ENCODE measurements at places on chromosomes 2 and 18. TPM values are rescaled to one million over a fixed set of nuclear protein-coding genes. Genes with fewer than 3 reads are reported as not detected.

DNA sequence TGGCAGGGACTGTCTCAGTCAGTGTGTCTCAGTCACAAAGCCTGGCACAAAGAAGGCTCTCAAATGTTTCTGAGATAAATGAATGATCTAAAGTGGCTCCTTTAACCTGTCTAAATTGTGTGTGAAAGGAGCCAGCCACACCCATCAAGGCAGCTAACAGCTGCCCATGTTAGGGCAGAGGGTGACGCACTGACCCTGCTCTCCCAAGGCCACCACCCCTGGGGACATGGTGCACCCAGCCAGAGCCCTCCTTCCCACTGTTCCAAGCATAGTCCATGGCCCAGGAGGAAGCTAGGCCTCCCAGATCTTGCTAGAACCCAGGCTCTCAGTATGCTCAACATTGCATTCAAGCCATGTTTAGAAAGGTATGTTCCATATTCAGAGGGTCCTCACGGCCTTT is 100.3 kb downstream of the KLHL29 start:
- DNase-seq, result no peak

- no peak for DNase-seq
These were observed 39.6 kb downstream of the ZFP36L2 start for GRCh38 chr2:43186679-43187374.

GRCh38 chr2:72538486-72538885 is 287.3 kb downstream of the EXOC6B start:
- no peak for DNase-seq

- no peak for DNase-seq
These were observed 431.8 kb upstream of the MYT1L start for GRCh38 chr2:2762913-2763312.

DNA sequence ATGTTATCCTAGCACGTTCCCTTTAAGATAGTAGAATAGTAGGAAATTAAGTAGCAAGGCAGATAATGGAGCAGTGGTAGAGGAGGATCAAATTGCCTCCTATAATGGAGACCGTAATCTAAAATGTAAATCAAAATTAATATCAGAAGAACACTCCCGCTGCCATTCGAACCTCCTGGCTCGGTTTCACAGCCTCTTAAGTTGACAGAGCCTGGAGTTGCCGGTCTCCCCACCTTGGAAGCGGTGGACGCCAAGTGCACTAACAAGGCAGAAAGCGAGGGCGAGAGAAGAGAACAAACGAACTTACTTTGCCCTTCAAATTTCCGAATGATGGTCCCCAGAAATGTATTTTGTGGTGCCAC is 450 bp downstream of the KCNH7 start:
- DNase-seq, result no peak

DNA sequence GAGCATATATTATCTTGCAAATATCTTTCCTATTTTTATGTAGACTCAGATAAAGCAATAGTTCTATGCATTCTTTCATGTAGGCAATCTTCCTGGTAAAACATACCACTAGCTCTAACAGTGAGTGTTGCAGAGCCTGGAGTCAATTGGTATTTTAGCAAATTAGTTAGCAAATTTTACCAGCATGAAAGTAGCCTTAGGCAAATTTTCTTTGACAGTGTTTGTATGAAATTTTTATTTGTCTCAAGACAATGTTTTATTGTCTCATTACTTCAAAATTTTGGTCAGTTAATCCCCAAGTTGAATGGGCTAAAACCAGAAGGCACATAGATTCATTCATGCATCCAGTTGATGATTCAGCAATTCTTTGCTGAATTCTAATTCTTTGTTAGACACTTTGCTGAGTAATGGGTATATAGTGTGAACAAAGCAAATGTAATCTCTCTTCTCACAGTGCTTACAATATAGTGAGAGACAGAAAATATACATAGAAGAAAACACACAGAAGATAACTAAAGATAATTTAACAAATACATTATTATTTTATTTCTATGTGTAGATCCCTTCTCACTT is 27.1 kb downstream of the SLC38A11 start:
- DNase-seq, result no peak

DNA sequence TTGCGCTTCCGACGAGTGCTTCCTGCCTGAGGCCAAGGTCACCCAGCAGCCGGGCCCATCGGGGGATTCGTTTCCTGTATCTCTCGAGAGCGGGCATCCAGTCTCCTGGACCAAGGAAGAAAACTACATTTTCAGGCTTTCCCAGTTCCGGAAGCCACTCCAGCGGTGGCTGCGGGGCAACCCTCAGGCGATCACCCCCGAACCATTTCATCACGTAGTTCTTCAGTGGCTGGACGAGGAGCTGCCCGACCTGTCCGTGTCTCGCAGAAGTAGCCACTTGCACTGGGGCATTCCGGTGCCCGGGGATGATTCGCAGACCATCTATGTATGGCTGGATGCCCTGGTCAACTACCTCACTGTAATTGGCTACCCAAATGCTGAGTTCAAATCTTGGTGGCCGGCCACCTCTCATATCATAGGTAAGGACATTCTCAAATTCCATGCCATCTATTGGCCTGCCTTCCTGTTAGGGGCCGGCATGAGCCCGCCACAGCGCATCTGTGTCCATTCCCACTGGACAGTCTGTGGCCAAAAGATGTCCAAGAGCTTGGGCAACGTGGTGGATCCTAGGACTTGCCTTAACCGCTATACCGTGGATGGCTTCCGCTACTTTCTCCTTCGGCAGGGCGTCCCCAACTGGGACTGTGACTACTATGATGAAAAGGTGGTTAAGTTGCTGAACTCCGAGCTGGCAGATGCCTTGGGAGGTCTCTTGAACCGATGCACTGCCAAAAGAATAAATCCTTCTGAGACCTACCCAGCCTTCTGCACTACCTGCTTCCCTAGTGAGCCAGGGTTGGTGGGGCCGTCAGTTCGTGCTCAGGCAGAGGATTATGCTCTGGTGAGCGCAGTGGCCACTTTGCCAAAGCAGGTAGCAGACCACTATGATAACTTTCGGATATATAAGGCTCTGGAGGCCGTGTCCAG is 1.0 kb downstream of the MARS2 start:
- DNase-seq, result peak; percentile 61

- DNase-seq, result no peak
These were observed 7.1 kb downstream of the MREG start for GRCh38 chr2:216006164-216006663.

GRCh38 chr2:73020306-73020656 is 51.2 kb downstream of the SFXN5 start:
- DNase-seq, result no peak

- no peak for DNase-seq
These were observed 244.6 kb upstream of the ACVR2A start for GRCh38 chr2:147600223-147600622.

DNA sequence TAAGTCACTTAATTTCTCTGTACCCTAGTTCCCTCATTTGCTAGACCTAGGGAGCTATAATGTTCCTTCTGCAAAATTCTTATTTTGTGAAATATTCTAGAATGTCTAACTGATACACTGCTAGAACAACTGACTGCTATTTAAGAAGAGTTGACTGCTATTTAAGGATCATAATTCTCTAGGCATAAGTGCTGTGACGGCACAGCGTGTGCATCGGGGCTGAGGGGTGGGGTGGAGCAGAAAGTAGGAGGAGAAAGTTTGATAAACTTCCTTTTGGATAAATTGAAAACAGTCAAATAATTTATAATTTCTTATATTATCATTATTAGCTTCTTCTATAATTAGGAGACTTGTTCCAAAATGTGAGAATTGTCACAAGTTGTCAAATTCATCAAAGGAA is 10.4 kb upstream of the ACTR3 start:
- no peak for DNase-seq

- DNase-seq, result peak; percentile 93
These were observed 58.7 kb upstream of the SP3 start for GRCh38 chr2:174023591-174024523.

GRCh38 chr2:135335256-135335655 is 195.8 kb downstream of the ZRANB3 start:
- no peak for DNase-seq

DNA sequence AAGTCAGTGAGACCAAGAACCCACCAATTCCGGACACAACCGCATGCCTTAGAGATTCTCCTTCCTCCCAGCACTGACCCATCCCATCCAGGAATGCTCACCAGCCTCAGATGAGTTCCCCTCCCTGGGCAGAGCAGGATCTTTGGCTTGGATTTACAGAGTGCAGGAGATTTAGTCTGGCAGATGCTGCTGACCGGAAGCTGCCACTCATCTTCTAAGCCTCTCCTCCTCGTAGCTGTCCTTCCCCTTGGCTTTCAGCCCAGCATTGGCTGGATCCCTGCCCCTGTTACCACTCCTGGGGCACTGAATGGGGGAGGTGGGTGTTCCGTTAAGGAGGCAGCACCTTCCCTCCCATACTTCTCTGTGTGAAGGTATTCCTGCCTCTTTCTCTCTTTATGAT is 53.2 kb downstream of the VWA3B start:
- DNase-seq, result no peak

GRCh38 chr2:234231460-234231859 is 181.0 kb downstream of the SPP2 start:
- DNase-seq, result no peak

- DNase-seq, result no peak
These were observed 487.0 kb downstream of the TNS1 start for GRCh38 chr2:217515615-217516309.

DNA sequence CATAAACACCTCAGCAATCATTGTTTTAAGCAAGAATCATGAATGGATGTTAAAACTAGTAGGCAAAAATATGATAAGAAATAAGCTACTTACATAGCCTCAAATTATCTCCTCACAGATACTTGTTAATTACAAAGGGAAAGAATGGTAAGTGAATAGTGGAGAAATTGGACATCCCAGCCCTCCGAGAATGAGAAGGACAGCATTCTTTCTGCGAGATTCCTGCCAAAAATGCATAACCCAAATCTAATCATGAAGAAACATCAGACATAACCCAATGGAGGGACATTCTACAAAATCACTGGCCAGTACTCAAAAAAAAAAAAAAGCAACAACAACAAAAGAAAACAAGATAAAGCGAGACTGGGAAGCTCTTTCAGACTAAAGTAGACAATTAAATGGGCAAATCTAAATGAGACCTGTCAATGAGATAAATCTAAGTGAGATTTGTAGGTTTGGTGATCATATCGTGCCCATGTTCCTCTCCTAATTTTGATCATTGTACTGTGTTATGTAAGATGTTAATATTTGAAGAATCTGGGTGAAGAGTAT is 57.9 kb upstream of the GLI2 start:
- no peak for DNase-seq

DNA sequence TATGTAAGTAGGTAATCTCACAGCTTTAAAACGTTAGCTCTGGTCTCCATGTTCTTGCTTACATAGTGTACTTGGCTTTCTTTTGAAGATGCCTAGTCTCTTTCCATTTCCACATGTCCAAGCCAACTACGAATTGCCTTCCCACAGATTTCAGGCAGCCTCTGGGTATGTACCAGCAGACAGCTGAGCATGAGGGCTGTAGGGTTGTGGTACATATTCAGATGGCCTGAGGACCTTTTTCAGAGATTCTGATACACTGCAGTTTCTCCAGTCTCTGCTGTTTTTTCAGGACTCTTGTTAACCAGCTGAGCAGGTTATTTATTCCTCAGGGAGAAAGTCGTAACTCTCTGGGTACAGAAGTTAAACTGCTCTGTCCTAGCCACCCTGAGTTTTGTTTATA is 3.1 kb upstream of the KCNJ13 start:
- no peak for DNase-seq

GRCh38 chr2:2188344-2188920 is 142.6 kb downstream of the MYT1L start:
- DNase-seq, result no peak

DNA sequence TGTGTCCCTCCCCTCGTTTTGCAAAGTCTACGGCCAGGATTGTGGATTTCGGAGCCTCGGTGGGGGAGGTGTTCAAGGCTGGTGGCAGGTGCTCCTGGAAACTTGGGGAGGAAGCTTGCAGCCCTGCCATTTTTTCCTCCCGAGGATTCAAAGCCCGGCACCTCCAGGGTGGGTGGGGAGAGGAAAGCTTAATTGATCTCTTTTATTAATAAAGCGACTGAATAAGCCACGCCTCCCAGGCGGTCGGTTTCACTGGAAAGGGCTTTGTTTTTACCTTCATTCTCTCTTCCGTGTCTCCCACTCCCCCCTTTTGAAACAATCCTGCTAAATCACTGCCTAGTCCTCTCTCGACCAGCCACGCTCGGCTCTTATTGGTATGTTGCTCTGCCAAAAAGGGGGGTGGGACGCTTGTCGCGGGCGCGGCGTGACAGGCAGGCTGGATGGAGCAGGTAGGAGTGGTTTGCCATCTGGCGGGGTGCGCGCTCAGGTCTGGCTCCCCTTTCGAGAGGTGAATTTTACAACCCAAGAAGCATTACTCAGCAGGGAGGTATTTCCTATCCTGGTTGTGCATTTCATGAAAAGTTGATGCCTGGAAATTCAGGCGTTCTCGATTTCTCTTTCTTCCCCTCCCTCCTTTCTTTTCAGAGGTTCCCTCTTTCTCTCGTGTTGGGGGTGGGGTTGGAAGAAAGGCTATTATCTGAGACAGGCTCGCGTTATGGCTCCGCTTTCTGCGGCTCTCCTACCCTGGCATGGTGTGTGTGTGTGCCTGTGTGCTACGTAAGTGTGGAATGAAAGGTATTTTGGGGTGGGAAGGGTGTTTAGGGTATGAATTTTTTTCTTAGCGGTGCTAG is 1.4 kb downstream of the NEDD4L start:
- no peak for DNase-seq

- no peak for DNase-seq
These were observed 23.9 kb downstream of the PIAS2 start for GRCh38 chr18:46893360-46893759.

- no peak for DNase-seq
These were observed 2190.2 kb upstream of the PIK3C3 start for GRCh38 chr18:39764873-39765272.

GRCh38 chr2:8694737-8695136 is 12.9 kb downstream of the ID2 start:
- DNase-seq, result no peak

- DNase-seq, result no peak
These were observed 106.7 kb upstream of the PELI1 start for GRCh38 chr2:64250751-64251423.

DNA sequence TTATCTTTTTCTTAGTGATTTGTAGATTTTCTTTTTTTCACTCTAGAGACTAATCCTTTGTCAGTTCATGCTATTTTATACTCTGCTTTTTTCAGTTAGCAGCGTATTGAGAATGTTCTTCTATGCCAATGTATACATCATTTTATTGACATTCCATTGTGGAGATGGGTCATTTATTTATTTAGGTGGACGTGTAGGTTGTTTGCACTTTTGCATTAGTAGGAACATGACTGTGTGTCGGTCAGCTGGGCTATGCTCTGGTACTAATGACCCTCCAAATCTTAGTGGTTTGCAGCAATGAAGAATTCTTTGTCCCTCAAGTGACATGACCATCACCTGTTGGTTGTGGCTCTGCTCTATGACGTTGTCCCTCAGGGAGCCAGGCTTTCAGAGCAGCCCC is 33.6 kb downstream of the HPCAL1 start:
- DNase-seq, result no peak

The SP110 gene
- total RNA-seq, result 10.3 TPM

The MGAT5 gene
- total RNA-seq, result 56.9 TPM

The PJVK gene
- 0.59 TPM for total RNA-seq

The TNP1 gene
- not detected for total RNA-seq

The UGT1A8 gene
- total RNA-seq, result not detected

The OTX1 gene
- not detected for total RNA-seq

The OSGEPL1 gene
- 8.1 TPM for total RNA-seq

The COLEC12 gene
- 10.9 TPM for total RNA-seq

The RIT2 gene
- total RNA-seq, result not detected

The MYO3B gene
- total RNA-seq, result not detected

The DOK6 gene
- 2.0 TPM for total RNA-seq

The PDCD1 gene
- 1.0 TPM for total RNA-seq

The SERTAD2 gene
- total RNA-seq, result 22.2 TPM

The ASB18 gene
- total RNA-seq, result 7.6 TPM

Data from right atrium auricular region (tissue), 2 donors.